ENCODE measurements at places on chromosomes 11 and 22.

- no peak for DNase-seq
Measured at GRCh38 chr11:68164437-68164836, 43.2 kb upstream of the CHKA start.

DNA sequence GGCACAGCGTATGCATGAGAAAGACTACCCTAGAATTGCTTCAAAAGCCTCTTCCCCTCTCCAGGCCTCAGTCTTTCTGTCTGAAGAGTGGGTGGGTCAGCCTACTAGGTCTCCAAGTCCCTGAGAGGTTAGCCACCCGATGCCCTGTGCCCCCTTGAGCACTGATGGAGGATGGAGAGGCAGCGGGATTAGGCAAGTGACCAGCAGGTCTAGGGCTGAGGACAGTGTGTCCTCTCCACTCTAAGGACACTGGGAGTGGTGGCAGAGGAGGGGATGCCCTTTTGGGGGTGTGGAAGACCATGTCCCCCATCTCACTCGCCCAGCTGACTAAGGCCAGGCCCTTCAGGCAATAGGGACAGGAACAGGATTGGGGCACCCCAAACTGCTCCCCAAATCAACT lies 72.2 kb upstream of the WNT11 start:
- DNase-seq = no peak

DNA sequence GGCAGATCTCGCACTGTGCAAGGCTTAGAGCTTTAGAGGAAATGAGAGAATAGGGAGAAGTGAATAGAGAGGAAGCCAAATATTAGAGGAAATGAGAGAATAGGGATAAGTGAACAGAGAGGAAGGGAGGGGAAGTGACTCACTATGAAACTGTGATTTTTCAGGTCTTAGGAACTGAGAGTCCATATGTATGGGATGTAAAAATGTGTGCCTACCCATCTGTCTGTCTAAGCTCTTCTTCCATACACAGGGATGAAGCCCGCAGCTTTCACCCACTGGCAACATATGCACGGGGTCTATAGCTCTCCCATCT lies 6.4 kb upstream of the CCDC86 start:
- no peak for DNase-seq

DNA sequence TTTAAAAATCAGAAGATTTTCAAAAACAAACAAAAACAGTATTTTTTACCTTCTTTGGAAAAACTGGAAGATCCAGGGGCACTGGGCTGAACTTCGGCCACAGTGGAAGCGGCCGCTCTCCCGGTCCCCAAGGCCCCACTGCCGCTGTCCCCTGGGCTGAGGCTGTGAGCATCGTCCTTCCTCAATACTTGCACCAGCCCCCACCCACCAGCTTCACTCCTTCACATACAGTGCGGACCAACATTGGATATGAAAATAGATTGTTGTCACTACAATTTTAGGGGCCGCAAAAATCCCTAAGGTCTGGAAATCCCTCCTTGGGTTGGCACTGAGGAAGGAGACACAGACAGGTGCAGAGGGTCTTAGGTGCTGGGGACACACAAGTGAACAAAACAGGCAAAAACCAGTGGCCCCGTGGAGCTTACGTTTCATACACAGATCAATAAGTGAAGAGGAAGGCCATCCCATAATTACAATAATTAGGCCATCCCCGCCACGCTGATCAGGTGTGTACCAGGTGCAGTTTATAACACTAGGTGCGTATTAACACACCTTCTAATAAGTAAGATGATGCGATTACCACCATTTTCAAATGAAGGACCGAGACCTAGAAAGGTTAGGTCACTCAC lies 28.2 kb upstream of the SLC22A12 start:
- DNase-seq = no peak

DNA sequence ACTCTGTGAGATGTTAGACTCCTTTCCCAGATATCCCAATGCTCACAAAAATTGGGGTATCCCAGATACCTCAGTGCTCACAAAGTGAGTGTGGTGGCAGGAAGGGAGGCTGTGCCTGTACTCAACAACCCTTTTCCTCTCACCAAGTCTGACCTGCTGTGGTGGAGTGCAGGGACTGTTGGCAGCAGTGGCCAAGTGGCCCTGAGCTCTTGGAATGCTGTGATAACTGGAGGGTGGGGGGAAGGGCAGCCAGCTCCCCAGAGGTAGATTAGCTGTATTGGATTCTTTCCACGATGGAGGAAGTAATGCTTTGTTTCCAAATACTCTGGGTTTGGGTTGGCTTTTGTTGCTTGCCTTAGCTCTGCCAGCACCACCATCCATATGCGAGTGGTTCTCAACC lies 46.0 kb upstream of the OR9Q1 start:
- no peak for DNase-seq

- DNase-seq = no peak
Measured at GRCh38 chr11:2929950-2930703, 907 bp upstream of the PHLDA2 start.

DNA sequence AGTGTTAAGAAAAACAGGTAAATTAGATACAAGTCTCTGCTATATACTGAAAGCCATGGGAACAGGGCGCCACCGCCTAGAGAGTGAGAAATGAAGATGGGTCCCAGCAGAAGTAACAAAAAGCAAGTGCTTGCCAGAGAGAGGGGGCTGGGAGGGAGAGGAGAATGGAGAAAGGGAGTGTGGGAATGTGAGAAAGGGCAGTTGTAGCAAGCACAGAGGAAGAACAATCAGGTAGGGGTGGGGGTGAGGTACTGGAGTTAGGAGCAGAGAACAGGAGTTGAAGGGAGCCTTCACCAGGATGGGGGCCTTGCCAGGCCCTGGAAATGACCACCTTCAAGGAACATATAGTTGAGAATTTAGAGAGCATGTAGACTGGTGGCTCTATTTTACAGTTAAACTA lies 66.8 kb downstream of the TCF20 start:
- DNase-seq = no peak

DNA sequence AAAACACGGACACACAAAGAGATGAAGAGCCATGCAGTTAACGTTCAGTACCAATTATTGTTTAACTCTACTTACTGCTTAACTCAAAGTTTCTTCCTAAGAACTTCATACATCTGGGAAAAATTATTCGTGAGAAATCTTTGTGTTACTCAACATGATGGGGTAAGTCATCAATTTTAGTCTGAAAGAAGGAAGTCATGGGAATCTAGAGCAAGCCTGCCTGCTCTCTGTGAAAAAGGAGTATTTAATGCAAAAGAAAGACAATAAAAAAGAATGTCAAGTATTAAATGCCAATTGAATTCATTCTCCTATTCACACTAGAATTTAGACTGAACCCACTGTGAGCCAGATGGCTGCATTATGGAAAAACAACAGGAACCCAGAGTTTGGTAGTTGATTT lies 16.0 kb downstream of the TMEM123 start:
- DNase-seq = no peak

DNA sequence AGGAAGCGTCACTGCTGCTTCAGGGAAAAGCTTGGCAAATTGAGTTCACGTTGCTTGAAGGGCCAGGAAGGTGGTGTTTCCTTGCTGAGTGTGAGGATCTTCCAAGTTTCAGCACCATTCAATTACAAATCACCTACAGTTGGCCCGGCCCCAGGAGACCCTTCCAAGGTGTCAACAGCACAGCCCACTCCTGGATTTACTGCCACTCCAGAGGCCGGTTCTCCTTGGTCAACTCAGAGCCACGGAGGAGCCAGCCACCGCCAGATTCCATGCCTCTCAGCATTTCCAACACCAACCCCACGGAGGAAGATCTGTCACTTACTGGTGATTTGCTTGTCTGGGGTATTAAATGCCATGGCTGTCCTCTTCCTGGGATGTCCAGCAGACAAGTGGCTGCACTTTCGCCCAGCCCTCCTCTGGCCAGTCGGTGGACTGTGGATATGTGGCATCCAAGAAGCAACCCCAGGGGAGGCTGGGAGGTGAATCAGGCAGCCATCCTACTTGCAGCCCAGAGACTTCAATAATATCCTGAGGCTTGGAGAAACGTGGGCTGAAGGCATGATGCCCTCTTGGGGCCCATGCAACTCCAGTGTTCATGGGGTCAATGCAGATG lies 74.1 kb upstream of the SHANK2 start:
- no peak for DNase-seq

GRCh38 chr11:121762820-121763219 lies 310.1 kb upstream of the SORL1-AS1 start:
- DNase-seq = no peak

GRCh38 chr11:75571625-75572024 lies 9.6 kb downstream of the SERPINH1 start:
- DNase-seq = no peak

- no peak for DNase-seq
Measured at GRCh38 chr22:45019861-45020655, 10.3 kb upstream of the PHF21B start.

GRCh38 chr11:48172818-48173609 lies 43.6 kb upstream of the OR4B1 start:
- no peak for DNase-seq

DNA sequence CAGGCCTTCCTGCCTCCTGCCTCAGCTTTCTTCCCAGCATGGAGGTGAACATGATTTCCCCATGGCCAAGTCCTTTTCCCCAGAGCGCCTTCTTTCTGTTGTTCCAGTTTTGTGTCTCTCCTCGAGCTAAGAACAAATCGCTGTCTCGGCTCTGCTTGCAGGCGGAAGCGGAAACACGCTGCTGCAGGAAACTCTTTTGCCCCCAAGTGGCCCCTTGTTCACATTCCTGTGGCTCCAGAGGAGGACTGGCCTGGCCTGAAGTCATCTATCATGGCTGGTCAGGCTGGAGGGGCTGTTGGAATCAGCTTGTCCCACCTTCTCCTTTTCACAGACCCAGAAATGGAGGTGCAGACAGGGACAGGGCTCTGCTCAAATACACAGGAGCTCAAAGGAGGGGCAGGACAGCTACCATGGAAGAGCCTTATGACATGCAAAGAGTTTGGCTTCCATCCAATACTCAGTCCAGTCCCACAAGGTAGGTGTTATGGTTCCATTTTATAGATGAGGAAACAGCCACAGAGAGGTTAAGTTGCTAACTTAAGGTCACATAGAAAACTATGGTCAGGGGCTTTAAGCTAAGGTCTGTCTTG lies 182.2 kb upstream of the SYT13 start:
- no peak for DNase-seq

- no peak for DNase-seq
Measured at GRCh38 chr11:95296165-95296564, 65.2 kb upstream of the SESN3 start.

GRCh38 chr11:59710136-59710847 lies 3.4 kb downstream of the OR10V1 start:
- no peak for DNase-seq

DNA sequence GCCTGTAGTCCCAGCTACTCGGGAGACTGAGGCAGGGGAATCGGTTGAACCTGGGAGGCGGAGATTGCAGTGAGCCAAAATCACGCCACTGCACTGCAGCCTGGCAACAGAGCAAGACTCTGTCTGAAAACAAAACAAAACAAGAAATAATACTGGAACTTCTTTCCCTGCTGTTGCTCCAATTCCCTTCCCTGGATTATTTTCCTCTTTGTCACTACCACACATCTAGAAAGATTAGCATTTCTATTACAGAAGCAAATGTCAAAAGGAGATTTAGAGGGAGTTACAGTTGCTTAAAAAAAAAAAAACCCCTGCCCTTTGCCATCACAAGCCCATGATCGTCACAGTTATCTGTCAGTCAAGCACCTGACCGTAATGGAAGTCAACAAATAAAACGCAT lies 17.7 kb upstream of the SCGB1D1 start:
- no peak for DNase-seq

GRCh38 chr22:37254867-37255233 lies 10.8 kb upstream of the RAC2 start:
- no peak for DNase-seq

GRCh38 chr11:58193391-58193790 lies 4.5 kb downstream of the OR9Q2 start:
- DNase-seq = no peak

DNA sequence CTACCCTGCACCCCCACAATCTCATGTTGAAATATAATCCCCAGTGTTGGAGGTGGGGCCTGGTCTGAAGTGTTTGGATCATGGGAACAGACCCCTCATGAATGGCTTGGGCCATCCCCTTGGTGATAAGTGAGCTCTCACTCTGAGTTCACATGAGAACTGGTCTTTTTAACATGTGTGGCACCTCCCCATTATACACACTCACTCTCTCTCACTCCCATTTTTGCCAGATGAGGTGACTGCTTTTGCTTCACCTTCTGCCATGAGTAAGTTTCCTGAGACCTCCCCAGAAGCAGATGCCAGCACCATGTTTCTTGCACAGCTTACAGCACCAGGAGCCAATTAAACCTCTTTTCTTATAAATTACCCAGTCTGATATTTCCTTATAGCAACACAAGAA lies 32.1 kb upstream of the DRD2 start:
- no peak for DNase-seq

DNA sequence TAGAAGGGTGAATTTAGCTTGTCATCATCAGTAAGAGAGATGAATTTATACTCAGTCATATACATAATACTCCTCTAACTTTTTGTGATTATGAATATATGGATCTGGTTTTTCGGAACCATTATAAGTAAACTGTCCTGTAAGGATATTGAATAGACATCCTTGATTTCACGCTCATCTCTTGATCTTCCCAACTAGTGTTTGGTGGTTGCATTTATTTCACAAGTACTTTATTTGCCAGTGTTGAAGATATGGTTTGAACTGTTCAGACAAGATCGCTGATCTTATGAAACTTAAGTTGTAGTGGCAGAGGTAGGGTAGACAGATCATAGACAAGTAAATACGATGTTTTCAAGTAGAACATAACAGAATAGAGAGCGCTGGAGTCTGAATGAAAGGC lies 3.0 kb downstream of the FBXO7 start:
- DNase-seq = no peak

DNA sequence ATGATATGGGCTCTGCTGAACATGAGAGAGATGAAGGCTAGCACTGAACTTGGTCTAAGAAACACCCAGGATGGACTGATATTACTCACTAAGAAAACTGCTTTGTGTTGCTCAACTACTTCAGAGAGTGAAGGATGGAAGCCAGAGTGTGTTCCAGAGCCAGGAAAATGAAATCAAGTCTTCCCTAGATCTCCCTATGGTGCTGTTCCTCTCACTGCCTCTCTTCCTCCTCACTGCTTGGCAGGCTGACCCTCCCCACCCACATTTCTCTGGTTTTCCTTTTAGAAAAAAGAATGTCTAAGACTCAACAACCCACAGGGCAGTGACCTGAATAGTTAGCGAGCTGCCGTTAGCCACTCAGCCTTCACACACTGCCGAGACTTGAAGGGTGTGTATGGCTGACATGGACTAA lies 65.6 kb downstream of the CCDC81 start:
- no peak for DNase-seq

GRCh38 chr11:120424970-120425332 lies 86.6 kb upstream of the GRIK4 start:
- DNase-seq = no peak

GRCh38 chr11:95337175-95337957 lies 106.4 kb upstream of the SESN3 start:
- no peak for DNase-seq
